HL-60 (cell line): ENCODE measurements at places on chromosomes 7 and 10.

DNA sequence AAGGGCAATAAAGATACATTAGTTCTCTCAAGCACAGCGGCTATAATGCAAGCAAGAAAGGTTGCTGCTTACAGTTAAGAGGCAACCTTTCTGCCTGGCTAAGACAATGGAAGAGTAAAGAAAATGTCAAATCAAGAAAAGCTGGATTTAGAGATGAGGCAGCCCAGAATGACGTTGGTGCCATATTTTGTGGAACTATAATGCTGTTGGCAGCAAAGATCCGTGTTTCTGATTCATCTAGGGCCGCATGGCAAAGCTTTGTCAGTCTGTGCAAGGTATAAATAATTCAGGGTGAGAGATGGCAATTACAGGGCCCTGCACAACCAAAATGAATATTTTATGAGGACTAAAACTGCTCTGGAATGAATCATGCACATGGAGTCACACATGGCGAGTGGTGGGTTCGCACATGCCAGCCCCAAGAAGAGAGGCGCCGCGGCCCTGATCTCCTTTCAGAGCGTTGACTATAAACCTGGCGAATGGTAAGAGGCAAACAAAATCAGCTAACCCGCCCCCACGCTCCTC is 76.6 kb downstream of the EBF3 start:
- no peak for DNase-seq

GRCh38 chr7:126804604-126805003 is 448.1 kb downstream of the GRM8 start:
- no peak for DNase-seq

DNA sequence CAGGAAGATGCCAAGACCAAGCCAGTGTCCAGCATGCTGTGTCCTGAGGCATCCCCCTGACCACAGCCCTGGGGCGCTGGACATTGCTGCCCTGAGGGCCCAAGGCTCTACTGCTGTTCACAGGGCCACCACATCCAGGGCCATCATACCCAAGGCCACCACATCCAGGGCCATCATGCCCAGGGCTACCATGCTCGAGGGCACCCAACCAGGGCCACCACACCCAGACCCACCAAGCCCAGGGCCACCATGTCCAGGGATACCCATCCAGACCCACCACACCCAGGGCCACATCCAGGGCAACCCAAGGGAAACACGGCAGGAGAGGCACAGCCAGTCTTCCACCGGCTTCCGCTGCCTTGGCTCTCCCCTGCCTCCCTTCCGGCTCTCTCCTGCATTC is 17.1 kb downstream of the STK32C start:
- DNase-seq = no peak

GRCh38 chr10:103442031-103442461 is 10.1 kb downstream of the CALHM2 start:
- DNase-seq = peak; percentile 31

DNA sequence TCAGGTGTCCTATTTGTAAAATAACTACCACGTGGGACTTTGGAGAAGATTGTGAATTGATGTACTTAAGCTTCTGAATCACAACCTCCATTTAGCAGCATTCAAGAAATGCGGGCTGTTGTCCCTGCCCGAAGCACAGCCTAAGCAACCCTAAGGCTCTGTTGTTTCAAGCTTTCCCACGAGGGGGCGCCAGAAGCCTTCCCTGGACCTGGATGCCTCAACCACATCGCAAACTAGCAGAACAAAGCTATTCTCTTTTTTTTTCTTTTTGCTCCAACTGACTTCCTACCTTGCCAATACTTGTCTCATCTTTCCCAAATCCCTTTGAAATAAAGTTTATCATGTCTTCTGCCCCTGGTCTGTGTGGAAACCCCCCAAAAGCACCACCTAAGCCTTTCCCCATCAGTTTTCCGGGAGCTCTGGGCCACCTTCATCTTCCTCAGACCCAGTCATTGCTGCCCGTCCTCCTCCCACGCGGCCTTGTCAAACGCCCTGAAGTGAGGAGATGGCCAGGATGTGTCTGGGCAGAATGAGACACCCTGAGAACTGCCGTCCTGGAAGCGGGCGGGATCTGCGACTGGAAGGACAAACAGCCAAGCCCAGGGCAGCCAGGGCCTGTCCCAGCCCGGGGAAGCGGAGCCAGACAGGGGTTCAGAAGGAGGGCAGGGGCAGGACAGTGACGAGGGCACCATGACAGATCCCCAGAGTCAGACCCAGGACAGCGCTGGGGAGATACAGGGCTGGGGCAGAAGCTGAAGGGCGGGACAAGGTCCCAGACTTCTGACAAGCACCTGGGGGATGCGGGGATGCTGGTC is 112.7 kb downstream of the SLIT1 start:
- peak; percentile 47 for DNase-seq

DNA sequence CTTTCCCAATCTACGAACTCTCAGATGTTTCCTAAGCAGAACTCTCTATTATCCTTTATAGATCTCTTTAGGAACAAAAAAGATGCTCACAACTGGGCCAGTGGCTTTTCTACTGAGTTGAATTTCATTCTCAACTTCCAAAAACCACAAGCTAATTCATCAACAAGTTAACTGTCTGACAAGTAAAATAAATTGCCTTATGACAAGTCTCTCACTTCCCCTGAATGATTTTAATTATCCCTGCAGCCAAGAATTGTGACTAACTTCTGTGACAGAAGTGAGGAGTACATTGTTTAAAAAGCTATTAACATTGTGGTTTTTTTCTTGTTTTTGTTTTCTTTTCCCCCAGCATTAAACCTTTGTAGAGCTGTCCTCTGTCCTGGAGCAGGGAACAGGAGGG is 343.1 kb downstream of the HPSE2 start:
- no peak for DNase-seq

GRCh38 chr10:122181041-122181732 is 89.9 kb upstream of the BTBD16 start:
- no peak for DNase-seq

DNA sequence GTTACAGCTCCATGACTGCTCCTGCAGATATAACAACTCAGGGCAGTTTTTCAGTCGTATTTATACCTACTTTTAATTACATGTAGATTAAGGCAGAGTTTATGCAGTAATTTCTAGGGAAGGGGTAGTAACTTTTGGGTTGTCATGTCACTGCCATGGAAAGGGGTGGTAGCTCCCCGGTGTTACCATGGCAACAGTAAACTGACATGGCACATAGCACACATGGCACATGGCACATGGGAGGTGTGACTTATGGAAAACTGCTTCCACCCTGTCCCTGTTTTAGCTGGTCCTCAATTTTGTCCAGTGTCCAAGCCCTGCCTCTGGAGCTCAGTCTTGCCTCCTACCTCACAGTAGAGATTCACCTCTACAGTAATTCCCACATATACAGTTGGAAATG is 3.9 kb upstream of the TOMM7 start:
- peak; percentile 3 for DNase-seq

GRCh38 chr10:94282369-94282768 is 80.4 kb downstream of the NOC3L start:
- no peak for DNase-seq

GRCh38 chr10:95445223-95445836 is 115.8 kb downstream of the SORBS1 start:
- DNase-seq = no peak

GRCh38 chr10:131141207-131141606 is 170.3 kb downstream of the TCERG1L start:
- no peak for DNase-seq

- DNase-seq = no peak
Observed at GRCh38 chr7:80161466-80161865, 26.8 kb downstream of the GNAI1 start.

GRCh38 chr7:130337410-130337971 is 7.1 kb upstream of the CPA5 start:
- DNase-seq = no peak

GRCh38 chr7:31335884-31336201 is 4.7 kb downstream of the NEUROD6 start:
- no peak for DNase-seq

- no peak for DNase-seq
Observed at GRCh38 chr10:79457256-79457785, 11.9 kb upstream of the ZCCHC24 start.

- no peak for DNase-seq
Observed at GRCh38 chr10:79378383-79378646, 31.0 kb downstream of the PPIF start.
